ENCODE measurements at places on chromosomes 6 and 20.

GRCh38 chr20:63626424-63627128, at the start of gene GMEB2:
GMEB2 (minus strand) TSS chr20:63627101; CDS start chr20:63619397, 7,704 bp downstream.
- peak; percentile 88 for DNase-seq

- DNase-seq = no peak
These were observed 3.7 kb downstream of the RPL10A start for GRCh38 chr6:35471836-35472345.

DNA sequence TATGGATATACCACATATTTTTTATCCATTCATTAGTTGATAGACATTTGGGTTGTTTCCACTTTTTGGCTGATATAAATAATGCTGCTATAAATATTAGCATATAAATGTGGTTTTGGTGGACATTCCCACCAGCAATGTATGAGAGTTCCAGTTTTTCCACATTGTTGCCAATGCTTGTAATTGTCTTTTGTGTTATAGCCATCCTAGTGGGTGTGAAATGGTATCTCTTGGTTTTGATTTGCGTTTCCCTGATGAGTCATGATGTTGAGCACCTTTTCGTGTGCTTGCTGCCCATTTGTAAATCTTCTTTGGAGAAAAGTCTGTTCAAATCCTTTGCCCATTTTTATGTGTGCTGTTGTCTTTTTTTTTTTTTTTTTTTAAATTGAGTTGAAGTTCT, 54.4 kb downstream of the DHX35 start:
- no peak for DNase-seq

DNA sequence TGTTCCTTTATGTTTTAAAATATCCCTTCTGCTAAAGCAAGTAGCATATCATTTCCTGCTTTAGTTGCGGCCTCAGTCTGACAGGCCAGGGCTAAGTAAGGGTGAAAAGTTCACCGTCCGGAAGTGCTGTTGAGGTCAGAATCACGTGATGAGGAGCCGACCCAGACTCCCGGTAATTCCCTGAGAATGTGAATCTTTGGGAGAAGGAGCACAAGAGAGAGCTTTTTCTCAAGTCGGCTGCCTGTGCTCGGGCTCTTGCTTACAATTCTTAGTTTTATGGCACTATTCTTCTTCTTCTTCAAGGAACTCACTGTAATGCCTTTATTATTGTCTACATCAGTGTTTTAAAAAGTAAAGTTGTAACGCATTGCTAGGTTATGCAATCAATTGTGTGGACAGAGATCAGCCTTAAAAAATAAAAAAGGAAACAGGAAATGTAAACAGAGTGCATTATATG, 309.3 kb downstream of the PRL start:
- no peak for DNase-seq

- no peak for DNase-seq
These were observed 18.3 kb downstream of the SIM1 start for GRCh38 chr6:100446115-100447080.

DNA sequence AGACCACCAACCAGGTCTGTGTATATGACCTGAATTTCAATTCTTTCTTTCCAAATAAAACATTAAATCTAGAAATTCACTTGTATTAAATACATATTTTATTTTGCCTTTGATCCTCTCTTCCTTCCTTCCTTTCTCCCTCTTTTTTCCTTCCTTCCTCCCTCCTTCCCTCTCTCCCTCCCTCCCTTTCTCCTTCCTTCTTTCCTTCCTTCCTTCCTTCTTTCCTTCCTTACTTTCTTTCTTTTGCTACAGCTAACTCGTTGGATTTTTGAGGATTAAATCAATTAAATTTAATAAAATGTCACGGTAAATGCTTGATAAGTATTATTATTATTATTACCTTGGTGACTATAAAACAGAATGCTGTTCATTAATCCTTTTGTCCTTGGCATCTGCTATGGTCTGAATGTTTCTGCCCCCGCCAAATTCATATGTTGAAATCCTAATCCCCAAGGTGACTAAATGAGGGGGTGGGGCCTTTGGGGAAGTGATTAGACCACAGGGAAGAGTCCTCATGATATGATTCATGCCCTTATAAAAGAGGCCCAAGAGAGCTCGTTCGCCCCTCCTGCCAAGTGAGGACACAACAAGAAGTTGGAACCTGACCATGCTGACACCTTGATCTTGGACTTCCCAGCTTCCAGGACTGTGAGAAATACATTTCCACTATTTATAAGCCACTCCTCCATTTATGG, 67.6 kb upstream of the BTBD3 start:
- no peak for DNase-seq

DNA sequence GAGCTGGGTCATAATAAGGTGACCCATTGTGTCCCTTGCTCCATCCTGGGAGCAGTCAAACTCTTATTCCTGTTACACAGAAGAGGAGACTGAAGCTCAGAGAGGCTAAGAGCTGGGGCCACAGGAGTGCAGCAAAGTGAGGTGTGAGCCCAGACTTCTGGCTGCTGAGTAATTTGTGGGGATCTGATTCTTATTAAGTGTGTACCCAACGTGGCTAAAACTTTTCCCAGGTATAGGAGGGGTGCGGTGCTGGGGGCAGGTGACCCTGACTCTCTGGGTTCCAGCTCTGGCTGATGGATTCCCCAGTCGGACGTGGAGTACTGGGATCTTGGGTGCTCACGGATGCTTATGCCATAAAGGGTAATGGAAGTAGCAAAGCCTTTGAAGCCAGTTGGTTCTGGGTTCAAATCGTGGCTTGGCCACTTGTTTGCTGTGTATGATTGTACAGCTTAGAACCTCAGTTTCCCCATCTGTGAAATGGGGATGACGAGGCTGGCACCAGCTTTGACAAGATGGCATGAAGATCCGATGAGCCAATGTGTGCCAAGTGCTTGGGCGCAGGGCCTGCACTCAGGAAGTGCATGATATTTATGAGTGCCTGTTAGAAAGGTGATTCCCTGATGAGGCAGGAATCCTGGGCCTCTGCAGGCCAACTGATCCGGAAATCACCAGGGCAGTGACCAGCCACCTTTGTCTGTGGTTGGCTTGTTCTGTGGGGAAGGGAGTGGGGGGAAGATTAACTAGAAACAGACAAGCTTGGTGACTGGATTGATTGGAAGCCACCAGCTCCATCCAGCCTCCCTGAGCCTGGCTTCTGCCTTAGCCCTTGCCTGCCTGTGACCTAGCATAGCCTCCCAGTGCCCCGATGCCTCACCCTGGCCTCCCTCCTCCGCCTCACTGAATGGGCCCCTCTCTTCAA, 6.0 kb downstream of the SRC start:
- DNase-seq = no peak

GRCh38 chr6:26366504-26366903, 1.5 kb downstream of the BTN3A2 start:
- no peak for DNase-seq

- DNase-seq = no peak
These were observed 63.4 kb upstream of the CEP85L start for GRCh38 chr6:118714756-118715155.

GRCh38 chr6:100475554-100476320, 11.0 kb upstream of the SIM1 start:
- no peak for DNase-seq

DNA sequence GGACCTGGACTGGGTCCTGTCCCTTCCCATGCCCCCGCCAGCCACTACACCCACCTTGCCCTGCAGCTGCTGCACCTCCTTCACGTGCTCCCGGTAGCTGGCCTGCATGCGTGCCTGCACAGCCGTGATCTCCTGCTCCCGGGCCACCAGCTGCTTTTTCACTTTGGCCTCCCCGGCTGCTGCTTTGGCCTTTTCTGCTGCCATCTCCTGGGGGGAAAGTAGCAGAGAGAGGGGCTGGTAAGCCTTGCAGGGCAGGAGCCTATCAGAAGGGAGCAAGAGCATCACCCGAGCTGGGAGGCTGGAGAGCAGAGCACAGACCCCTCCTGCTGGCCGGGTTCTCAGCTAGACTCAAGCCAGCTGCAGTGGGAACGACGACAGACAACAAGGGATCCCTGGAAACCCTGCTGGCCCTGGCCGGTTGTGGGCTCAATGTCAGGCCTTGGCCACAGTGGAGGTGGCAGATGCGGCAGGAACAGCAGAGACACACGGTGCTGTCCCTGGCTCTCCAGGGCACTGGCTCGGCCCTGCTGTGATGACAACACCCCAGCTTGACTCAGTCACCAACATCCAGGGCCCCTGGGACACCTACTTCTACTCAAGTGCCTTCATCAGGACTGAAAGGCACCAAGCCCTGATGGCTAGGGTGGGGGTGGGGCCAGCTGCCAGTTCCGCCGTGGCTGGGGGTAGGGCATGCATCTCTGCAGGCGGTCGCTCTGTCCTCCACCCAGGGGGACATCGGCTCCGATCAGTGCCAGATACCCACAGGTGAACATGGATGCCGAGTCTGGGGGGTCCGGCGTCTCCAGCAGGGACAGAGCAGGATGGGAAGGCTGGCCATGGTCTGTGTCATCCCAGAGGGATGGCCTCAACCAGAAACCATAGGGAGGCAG, 45.3 kb downstream of the RRBP1 start:
- DNase-seq = no peak

- peak; percentile 35 for DNase-seq
These were observed 7.3 kb downstream of the PTGIS start for GRCh38 chr20:49560646-49561045.

DNA sequence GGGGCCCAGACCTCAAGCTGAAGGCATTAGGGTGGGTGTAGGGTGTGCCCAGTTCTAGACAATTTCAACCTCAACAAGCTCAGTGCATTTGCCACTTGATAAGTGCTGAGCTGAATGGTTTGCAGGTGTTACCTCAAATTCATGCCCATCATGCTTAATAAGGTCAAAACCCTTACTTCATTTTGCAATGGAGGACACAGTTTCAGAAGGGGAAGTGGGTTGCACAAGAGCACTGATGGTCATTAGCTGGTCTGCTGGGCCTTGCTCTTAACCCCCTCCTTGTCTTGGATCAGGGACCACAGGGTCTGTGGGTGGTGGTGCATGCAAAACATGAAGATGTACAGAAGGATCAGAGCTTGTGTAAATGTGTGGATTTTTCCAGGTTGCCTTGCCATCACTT, 71.0 kb upstream of the SIRPA start:
- DNase-seq = no peak

DNA sequence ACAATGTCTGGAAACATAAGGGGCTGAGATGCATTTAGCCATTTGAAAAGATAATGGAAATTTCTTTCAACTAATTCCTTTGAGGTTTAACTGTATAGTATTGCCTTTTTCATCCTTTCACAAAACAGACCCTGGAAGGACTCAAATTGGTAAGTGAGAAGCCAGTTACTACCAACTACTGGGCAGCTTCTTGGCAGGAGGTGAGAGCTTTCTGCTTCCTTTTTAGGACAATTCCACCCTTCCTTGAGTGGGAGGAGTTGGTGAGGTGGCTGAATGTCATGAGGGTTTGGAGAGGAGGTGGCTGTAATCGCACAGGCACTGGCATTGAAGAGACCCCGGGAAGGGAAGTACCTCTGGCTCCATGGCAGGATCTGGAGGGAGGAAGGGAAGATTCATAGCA, 341.1 kb downstream of the NRN1 start:
- no peak for DNase-seq

DNA sequence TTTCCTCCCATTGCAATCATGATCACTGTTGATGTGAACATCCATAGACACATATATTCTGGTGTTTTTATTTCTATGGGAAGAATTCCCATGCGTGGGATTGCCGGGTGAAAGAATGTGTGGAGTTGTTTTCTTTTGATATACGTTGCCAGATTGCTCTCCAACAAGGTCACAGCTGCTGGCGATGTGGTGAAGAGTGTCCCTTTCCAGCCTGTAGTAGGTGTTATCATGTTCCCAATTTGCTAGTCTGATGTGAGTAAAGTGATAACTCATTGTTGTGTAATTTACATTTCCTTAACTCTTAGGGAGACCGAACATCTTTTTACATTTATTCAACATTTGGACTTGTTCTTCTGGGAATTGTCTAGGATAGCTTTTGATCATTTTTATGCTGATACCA, 14.5 kb upstream of the ELMO2 start:
- DNase-seq = no peak

GRCh38 chr20:32285621-32286371, 8.3 kb downstream of the KIF3B start:
- DNase-seq = peak; percentile 64

GRCh38 chr6:52360601-52361413, 1.1 kb upstream of the PAQR8 start:
- DNase-seq = no peak

GRCh38 chr20:16518784-16519084, 54.5 kb downstream of the KIF16B start:
- DNase-seq = no peak

GRCh38 chr20:58571356-58571692, 56.1 kb upstream of the APCDD1L start:
- no peak for DNase-seq

DNA sequence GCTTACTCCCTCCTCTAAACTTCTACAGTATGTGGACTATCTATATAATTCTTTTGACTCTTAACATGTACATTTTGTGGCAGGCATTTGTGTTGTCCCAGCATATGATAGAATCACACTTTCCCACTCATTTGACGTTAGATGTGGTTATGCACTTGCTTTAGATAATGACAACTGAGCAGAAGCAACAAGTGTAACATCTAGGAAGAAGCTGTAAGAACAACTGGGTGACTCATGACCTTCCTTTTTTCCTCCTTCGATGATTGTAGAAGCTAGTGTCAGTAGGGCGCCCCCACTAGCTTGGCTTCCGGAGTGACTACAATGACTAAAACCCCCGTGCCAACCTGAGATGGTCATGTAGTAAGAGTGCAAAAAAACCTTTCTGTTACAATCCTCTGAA, 74.6 kb upstream of the CEP85L start:
- DNase-seq = peak; percentile 81

DNA sequence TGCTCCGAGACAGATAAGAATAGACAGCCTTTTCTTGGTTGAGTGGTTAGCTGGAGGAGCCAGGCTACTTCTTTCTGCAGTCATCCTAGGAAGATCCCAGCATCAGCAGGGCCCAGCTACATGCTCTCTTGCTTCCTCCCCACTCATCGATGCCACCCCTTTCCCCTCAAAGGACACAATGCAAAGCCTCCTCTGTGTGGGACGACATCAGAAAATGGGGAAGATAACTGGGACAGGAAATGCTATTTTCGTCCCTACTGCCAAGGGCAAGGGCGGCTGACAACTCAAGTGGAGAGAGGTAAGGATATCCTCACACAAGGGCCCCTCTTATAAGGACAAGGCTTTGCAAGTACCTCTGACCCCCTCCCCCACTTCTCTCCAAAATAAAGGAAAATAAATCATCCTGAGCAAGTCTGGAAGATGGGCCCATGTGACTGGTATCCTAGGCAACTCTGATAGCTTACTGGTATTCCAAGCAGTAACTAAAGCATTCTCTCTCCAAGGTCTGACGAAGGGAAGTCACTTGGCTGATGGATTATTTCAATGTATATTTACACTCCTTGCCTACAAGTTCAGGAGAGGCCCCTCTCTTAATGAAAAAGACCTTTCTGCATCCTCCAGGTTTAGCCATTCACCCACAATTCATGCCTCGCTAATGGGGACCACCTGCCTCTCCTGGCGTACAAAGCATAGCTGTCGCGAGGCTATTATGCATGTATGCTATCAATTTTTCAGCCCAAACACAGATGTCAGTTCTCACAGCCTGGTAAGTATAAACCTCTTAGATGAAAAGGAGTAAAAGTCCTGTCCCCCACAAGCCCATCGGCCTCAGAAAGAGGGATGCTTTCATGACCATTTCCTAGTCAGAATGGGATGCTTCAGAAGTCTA, 11.3 kb downstream of the ELMO2 start:
- no peak for DNase-seq

Data from activated CD8-positive, alpha-beta memory T cell treated with anti-CD3 and anti-CD28 coated beads for 24 hours (primary cell).